ENCODE measurements at places on chromosomes 3 and 15.
A peak's percentile ranks its signal among the peaks of the same experiment; 100 is the strongest.

- DNase-seq, result no peak
Measured at GRCh38 chr3:9339761-9340471, 22.9 kb upstream of the THUMPD3 start.

GRCh38 chr15:49881866-49882265, 237.2 kb downstream of the ATP8B4 start:
- no peak for DNase-seq

- DNase-seq, result no peak
Measured at GRCh38 chr15:52505151-52505550, 23.5 kb downstream of the MYO5A start.

GRCh38 chr3:27326202-27326601, 43.0 kb downstream of the NEK10 start:
- DNase-seq, result no peak

GRCh38 chr3:149224736-149225594, 3.3 kb upstream of the CP start:
- no peak for DNase-seq

DNA sequence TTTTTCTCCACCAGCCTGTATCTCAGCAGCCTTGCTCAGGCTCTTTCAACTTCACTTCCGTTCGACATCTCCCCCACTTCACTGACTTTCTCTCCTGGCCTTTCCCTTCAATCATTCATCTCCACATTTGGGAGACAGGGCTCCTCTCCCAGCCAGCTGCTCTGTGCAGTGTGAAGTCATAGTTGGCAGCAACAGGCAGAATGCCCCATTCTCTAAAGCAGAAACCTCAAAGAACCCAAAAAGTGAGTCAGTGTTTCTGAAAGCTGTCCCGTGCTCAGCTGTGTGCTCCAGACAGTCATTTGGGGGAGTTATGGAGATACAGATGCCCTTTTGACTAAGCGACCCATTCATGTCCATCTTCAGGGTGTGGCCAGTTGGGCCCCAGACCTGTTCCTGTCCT, 54.3 kb downstream of the NTRK3 start:
- DNase-seq, result no peak

GRCh38 chr15:43232289-43232874, 11.6 kb upstream of the EPB42 start:
- no peak for DNase-seq

GRCh38 chr3:18937574-18937973, 210.7 kb upstream of the KCNH8 start:
- no peak for DNase-seq

DNA sequence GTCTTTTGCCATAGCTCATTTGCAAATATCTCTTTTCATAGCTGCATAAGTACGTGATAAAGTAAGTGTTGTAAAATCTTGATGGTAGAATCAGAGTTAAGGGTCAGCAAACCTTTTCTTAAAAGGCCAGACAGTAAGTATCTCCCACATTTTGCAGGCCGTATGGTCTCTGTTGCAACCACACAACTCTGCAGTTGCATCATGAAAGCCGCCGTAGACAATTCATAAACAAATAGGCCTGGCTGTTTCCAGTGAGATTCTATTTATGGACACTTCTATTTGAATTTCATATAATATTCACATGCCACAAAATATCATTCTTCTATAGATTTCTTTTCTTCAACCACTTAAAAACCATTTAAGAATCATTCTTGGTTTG, 248.5 kb downstream of the TLE3 start:
- no peak for DNase-seq

- DNase-seq, result no peak
Measured at GRCh38 chr3:120276767-120277166, 8.3 kb downstream of the GPR156 start.

DNA sequence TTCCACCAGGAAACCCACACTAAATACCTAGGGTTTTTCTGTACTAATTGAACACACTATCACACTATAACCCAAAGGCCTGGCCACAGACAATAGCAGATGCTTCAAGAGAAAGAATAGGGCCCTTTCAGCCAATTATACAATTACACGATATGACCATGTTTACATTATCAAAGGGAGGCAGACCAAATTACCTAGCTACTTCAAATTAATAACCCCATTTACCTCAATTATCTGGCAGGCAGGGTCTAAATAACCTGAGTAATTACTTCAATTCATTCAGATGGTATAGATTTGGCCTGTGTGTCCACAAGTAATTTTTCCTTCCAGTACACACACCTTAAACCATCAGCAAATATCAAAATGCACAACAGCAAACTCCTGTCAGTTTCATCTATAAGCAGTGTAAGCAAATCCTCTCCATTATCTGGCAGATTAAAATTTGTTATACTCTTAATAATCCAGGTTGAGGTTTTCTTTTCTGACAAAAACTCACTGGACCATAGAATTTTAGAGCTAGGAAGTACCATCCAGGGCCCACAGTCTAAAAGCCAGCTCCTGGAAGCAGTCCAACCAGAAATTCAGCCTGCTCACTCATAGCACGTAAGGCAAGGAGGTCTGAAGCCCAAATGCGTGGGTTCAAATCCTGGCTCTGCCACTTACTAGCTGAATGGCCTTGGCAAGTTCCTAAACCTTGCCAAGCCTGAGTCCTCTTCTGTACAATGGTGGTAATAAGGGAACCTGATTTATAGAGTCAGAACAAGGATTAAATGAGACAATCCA, 51.8 kb downstream of the RFTN1 start:
- no peak for DNase-seq

DNA sequence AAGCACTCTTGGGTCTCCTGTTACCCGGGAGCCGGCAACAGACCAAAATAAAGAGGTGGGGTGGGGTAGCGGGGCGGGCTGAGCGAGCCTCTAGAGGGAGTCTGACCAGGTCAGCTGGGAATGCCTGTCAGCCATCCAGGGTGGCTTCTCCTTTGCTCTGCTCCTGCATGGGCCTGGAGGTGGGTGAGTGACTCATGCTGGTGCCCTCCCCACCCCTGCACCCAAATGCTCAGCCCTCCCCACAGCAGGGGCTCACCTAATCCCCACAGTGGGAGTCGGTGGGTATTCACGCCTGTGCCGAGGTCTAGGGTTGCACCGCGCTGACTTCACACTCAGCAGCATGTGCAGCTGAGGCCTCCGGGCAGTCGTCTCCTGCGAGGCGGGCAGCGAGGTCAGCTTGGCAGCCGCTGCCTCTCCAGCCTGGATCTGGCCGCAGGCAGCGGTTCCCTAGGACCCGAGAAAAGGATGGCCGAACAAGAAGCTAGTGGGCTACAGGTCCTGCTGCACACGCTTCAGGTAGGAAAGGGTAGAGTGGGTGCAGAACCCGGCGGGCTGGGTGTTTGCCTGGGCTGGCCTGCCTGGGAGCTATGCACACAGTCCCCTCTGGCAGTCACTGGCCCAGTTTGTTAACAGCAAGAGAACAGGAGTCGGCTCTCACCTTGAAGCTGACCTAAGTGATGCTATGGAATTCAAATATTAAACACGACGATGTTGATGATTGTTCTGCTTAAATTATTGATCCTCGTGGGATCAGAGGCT, at the start of gene AGBL1:
Gene AGBL1 (plus strand): TSS at position 364 of the 759 bp plus-strand sequence.
- no peak for DNase-seq

DNA sequence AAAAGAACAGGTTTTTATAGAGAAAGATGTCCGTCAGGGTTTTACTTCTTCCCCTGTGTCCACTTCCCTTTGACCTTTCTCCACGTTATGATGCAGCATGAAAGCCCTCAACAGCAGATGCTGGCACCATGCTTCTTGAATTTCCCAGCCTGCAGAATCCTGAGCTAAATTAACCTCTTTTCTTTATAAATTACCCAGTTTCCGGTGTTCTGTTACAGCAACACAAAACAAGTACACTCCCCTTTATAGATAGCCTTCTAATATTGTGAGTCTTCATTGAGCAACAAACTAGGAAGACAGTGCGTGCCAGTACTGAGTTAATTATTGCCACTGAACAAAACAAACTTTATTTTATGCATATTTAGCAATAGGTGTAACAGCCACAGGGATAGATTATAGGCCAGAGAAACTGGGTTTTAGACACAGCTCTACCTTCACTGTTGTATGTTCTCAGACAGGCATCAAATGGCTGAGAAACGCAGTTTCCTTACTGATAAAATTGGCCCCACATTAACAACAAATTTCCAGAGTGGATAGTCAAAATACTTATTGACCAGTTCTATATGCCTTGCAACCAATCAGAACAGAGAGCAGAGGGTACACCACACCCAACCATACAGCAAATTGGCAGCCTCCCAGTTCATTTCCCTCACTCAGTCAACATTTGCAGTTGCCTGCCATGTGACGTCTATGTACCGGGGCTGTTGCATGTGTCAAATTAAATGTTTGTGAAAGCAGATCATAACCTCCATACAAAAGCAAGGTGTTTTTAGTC, 14.4 kb upstream of the TBL1XR1 start:
- DNase-seq, result no peak

GRCh38 chr3:112261742-112262141, 32.3 kb downstream of the SLC9C1 start:
- DNase-seq, result no peak

GRCh38 chr3:58899159-58899952, 150.5 kb downstream of the CFAP20DC start:
- DNase-seq, result peak; percentile 2

DNA sequence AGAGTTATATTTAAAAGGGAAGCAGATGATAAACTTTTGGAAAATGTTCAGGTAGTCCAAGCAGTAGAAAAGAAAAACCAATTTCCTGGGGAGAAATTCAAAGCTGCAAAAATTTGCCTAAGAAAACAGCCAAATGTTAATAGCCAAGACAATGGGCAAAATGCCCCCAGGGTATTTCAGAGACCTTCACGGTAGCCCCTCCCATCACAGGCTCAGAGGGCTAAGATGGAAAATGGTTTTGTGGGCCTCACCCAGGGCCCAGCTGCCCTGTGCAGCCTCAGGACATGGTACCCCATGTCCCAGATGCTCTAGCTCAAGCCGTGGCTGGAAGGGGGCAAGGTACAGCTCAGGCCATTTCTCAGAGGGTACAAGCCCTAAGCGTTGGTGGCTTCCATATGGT, 391.0 kb downstream of the ZIC4 start:
- no peak for DNase-seq

DNA sequence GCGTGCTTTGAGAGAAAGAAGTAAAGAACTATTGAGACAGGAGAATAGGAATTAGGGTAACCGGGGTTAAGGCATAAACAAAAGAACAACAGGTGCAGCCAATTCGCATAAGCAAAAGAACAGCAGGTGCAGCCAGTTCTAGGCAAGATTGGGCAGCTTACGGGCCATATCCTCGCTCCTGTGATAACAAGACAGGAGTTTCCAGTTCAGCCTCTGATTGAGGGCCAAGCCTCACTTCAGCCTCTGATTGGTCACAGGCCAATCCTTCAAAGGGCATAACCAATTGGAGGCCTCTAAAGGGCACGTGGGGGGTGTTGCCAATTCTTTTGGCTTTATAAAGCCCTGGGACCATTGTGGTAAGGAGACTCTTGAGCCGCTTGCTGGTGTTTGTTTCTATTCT, 143.5 kb downstream of the GADL1 start:
- no peak for DNase-seq

DNA sequence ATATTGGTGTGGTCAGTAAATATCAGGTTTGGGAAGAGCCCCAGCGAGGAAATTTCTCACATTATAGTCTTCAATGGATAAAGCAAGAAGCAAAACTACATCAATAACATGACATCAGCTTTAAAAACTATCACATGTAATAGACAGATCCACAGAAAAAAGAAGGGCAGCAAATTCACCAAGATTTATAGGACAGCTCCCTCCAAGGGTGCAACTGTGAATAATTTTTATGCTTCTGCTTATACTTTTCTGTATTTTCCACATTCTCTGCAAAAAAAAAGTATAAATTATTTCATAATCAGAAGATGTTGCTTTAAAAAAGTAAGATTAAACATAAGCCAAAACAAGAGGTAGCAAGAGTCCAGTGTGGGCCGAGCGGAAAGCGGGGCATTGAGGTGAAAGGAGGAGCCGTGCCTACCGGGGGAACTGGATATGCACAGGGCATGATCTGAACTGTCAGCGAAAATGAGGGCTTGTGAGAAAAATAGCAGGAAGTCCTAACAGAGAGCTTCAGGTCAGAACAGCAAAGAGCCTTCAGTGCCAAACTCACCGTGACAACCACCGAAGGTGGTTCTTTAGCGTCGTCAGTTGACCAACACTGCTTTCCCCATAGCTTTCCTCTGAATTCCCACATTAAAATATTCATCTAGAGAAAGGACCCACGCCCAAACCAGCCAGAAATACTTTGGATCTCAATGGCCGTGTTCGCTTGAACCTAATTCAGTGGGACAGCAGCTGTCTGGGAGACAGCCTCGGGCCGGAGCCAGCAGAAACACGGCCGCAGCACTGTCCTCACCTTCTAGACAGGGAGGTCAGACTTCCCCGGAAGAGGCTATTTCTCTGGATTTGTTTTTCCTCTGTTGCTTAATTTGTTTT, 59.8 kb downstream of the FAM174B start:
- no peak for DNase-seq

GRCh38 chr15:48040166-48040817, 80.5 kb upstream of the SLC24A5 start:
- no peak for DNase-seq

DNA sequence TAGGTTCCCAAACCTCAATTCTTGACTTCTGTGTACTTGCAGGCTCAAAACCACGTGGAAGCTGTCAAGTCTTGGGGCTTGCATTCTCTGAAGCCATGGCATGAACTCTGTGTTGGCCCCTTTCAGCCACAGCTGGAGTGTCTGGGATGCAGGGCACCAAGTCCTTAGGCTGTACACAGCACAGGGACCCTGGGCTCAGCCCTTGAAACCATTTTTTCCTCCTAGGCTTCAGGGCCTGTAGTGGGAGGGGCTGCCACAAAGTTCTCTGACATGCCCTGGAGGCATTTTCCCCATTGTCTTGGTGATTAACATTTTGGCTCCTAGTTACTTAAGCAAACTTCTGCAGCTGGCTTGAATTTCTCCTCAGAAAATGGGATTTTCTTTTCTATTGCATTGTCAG, 135.4 kb downstream of the ATG7 start:
- DNase-seq, result no peak

GRCh38 chr3:10780243-10780642, 35.8 kb upstream of the SLC6A11 start:
- no peak for DNase-seq

GRCh38 chr3:128282380-128283196, 129.3 kb downstream of the EEFSEC start:
- no peak for DNase-seq

DNA sequence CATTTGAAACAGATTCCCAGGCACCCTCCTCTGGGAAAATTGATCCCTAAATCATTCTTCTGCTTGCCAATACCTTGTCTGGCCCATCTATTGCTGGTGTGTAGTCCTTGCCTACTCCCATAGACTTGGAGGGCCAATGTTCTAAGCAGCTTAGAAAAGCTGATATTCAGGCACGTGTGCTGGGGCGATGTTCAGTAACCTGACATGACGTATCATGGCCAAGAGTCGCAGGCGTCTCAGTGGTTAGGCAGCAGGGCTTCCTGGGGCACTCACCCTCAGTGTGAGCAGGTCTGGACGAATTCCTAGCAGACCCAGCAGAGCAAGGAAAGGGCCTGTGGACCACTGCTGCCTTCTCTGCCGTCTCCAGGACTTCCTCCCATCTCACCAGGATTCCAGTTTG, 21.6 kb downstream of the EPHB1 start:
- DNase-seq, result no peak

DNA sequence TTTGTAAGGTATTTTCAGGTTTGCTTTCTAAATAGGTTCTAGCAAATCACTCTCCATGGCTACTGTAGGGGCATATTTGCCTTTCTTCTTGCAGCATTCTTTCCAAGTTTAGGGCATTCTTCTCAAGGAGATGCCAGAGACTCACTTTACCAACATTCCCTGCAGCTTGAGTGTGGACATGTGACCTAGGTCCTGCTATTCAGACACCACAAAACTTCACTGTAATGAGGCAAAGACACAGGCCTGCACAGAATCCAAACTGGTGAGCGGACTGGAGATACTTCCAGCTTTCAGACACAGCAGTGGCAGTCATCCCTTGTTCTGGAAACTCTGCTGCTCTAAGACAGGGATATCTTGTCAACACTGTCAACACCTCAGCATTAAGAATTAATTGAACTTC, 146.4 kb upstream of the PFN2 start:
- no peak for DNase-seq

Data from stimulated activated CD8-positive, alpha-beta memory T cell treated with anti-CD3 and anti-CD28 coated beads, Interleukin-2, amount 100 ng/mL, for 1 hour (primary cell).